ENCODE measurements at places on chromosomes 2 and 18.

DNA sequence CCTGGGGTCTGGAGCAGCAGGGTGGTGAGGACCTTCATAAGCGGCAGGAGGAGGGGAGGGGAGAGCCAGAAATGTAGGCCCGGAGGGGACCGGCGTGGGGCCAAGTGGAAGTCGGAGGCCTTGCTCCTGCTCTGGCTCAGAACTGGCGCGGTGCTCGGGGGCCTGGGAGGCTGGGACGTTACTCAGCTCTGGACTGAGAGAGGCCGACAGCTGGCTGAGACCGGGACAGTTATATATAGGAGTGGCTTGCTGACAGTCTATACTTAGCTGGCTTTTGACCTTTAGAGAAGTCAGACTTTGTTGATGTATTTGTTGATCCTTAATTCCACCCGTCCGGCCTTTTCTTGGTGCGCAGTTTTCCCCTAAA, 15.7 kb downstream of the IGFBP5 start:
- DNase-seq, result no peak

DNA sequence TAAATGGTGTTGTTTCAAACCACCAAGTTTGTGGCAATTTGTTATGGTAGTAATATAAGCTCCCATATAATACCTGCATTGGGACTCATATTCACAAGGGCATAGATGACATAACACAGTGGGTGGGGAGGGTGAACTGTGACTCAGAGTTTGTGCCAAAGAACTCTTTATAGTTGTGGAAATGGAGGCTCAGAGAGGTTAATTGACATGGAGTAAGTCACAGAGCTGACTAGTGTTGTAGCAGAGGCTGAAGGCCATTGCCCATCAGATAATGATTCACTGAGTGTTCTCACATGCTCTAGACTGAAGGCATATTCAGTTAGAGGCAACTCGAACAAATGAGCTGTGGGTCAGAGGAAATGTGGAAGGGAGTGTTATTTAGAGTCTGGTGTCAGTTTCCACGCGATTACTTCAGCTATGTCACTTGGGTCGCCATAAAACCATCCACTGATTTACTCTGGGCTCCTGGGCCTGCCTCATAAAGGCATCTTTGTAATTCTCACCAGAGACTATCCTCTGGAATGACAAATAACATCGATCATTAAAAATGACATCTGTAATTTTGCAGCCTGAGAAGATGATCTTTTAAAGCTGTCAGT, 264.7 kb downstream of the CCDC85A start:
- no peak for DNase-seq

GRCh38 chr2:59655809-59656208, 897.6 kb downstream of the BCL11A start:
- no peak for DNase-seq

DNA sequence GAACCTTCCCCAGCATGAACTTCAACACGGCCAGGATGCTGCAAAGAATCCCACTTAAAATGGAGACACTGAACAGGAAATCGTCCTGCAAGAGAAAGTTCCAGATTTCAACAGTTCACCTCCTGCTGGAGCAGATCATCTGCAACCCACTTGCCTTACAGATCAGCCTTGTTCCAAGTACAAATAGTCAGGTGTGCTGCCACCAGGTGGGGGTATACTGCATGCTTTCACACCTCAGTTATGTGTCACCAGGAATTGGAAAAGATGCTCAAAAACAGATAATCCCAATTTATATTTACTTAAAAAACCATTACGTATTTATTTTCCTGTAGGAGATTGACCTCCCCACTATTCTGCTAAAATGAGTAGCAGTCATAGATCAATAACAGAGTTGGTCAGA, 212.3 kb downstream of the MGAT5 start:
- no peak for DNase-seq
